ENCODE measurements at places on chromosomes 4 and X.

DNA sequence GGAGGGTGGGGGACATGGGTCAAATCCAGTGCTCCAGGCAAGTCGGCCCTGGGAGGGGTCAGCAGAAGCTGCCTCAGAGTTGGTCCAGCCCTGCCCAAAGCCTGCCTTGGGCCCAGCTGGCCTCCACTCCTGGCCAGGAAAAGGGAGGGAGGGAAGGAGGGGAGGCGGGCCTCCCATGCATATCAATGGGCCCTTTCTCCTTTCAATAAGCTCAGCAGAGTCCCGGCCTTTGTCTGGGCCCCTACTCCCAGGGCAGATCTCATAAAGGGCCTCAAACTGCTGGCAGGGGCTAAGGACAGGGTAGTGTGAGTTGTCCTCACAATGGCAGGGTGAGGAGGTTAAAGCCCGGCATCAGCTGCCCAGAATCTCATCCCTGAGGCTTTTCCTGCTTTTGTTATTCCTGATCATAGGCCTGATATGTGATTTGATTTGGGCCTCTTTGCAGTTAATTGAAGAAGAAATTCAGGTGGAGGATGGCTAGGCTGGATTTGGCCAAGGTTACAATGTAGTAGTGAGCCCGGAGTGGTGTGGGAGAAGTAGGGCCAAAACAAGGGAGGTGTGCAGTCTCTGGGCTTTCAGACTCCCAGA, 121.1 kb upstream of the ATP6AP2 start:
- no peak for DNase-seq

- DNase-seq, result no peak
Observed at GRCh38 chr4:158282252-158282651, 72.0 kb downstream of the TMEM144 start.

GRCh38 chr4:78166622-78167021, 109.5 kb downstream of the FRAS1 start:
- DNase-seq, result no peak

DNA sequence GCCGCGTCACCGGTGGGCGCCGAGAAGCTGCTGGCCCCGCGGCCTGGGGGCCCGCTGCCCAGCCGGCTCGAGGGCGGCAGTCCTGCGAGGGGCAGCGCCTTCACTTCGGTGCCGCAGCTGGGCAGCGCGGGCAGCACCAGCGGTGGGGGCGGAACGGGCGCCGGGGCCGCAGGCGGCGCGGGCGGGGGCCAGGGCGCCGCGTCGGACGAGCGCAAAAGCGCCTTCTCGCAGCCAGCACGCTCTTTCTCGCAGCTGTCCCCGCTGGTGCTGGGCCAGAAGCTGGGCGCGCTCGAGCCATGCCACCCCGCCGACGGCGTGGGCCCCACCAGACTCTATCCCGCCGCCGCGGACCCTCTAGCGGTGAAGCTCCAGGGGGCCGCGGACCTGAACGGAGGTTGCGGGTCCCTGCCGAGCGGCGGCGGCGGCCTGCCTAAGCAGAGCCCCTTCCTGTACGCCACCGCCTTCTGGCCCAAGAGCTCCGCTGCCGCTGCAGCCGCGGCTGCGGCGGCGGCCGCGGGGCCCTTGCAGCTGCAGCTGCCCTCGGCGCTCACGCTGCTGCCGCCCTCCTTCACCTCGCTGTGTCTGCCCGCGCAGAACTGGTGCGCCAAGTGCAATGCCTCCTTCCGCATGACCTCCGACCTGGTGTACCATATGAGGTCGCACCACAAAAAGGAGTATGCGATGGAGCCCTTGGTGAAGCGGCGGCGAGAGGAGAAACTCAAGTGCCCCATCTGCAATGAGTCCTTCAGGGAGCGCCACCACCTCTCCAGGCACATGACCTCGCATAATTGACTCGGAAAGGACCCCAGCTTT, 5.6 kb downstream of the PRDM8 start:
- peak; percentile 71 for DNase-seq

DNA sequence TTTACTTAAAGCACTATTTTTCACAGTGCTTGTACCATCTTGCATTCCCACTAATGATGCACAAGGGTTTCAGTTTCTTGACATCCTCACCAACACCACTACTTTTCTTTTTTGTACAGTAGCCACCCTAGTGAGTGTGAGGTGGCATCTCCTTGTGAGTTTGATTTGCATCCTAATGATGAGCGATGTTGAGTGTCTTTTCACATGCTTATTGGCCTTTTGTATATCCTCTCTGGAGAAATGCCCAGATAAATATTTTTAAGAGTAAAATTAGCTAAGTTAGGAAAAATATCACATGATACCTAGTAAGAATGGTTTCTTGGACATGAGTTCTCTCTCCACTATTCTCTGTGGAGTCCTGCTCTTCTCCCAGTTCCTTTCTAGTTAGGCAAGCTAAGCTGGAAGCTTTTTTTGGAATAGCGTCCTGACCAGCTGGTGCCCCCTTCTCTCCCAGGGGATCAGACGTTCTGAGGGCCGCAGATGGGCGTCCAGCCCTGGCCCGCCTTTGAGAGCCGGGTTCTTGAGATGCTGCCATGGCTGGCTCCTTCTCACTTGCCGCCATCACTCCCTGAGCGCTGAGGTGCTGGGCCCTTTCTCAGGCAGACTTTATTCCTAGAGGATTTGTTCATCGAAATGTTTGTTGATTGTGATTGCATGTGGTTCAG, 132.1 kb downstream of the ARHGAP10 start:
- DNase-seq, result no peak

DNA sequence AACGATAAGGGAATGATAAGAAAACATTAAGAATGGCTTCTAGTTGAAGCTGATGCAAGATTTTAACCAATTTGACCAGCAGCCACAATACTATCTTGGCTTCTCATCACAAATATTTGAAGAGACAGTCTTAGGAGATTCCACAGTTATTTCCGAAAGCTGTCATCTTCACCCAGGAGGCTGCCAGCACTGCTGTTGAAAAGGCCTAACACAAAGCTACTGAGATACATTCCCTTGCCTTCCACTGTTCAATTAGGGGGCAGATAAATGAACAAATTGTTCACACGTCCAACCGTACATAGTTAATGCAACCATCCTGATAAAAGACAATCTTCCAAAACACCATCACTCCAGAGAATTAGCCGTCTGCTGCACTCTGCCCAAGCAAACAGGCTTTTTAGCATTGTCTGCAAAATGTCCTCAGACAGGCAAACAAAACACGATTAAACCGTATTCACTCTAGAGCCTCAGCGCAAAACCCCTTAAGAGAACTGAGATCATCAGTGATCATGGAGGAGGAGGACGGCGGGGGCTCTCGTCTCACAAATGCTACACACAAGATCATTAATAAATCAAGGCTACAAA, 189.8 kb upstream of the PSAPL1 start:
- DNase-seq, result no peak

GRCh38 chr4:23484689-23485088, 405.2 kb downstream of the PPARGC1A start:
- no peak for DNase-seq

DNA sequence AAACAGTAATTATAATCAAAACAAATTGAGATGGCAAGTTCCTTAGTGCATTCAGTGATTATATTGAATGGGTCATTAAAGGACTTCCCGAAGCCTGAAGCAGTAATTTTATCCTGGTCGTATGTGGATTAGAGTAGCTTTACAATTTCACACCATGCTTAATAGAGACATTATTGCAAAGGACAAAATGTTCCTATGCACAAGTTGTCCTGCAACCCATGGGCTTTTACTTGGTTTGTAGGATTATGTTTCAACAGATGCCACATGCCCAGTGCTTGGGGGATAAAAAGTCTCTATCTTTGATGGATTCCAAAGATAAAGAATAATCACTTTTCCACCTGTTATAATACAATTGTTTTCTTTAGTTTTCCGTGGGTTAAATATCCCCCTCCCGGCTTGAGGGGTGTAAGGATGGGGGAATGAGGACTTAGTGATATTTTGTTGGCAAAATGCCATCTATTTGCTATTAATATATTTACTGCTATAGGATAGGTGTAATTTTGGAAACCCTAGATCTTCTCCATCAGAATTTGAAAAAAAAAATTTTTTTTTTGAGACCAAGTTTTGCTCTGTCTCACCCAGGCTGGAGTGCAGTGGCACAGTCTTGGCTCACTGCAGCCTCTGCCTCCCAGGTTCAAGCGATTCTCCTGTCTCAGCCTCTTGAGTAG, 156.5 kb upstream of the ETNPPL start:
- no peak for DNase-seq

- no peak for DNase-seq
Observed at GRCh38 chr4:15376145-15376544, 51.7 kb upstream of the C1QTNF7 start.

- DNase-seq, result no peak
Observed at GRCh38 chrX:38879631-38880220, 78.5 kb downstream of the MID1IP1 start.

All from activated naive CD8-positive, alpha-beta T cell treated with anti-CD3 and anti-CD28 coated beads, Interleukin-2, amount 10 ng/mL, durations not matched to agents 7 days and 5 days (primary cell).